ENCODE measurements at places on chromosomes 2 and 18.

DNA sequence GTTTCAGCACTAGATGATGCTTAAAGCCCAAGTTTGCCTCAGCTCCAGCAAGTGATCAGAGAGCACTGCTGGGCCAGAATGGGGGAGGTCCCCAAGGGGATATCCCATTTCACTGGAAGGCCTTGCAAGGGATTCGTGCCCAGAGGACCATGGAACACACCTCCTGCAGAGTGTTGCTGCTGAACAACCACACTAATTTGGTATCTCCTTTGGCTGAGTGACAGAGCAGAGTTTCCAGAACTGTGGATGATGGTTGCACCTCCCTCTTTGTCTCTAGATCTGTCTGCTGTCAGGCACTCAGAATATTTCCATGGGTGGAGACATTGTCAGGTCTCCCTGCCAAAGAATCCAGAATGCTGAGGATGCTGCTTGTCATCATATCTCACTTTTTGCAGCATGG is 484.8 kb upstream of the NETO1 start:
- DNase-seq = no peak

DNA sequence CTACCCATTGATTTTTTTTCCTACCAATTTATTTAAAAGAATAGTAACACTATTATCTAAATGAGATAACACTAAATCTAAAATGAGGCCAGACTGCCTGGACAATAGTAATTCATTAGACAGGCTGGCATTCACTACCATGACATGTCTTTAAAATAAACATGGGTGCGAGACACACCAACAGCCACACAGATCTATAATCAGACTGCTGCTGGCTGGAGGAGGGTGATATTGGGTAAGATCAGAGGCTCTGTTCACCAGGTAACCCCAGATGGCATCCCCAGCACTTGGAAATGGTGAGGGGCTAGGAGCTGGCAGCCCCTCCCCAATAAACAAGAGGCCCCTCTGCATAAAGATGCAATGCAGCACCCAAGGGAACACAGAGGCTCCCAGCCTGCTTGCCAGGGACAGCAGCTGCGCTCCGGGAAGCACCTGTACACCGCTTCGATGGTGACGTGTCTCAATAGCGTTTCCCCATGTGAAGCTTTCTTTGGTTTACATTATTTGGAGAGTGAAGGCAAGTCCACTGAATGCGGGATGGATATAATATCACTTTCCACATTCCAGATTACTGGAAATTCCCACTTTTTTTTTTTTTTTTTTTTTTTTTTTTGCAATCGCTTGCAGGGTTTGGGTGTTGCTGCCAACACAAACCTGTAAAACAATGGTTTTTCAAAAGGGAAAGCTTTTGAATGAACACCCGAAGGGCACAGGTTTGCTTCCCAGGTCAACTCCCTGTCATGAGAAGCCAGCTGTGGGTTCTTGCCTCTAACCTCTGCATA is 159.0 kb downstream of the ZNF516 start:
- no peak for DNase-seq

- DNase-seq = no peak
Observed at GRCh38 chr2:71610671-71611070, 157.3 kb downstream of the DYSF start.

GRCh38 chr2:117774716-117775115 is 39.8 kb upstream of the DDX18 start:
- DNase-seq = peak; percentile 26

- DNase-seq = no peak
Observed at GRCh38 chr18:79615586-79615985, 64.0 kb upstream of the CTDP1 start.

DNA sequence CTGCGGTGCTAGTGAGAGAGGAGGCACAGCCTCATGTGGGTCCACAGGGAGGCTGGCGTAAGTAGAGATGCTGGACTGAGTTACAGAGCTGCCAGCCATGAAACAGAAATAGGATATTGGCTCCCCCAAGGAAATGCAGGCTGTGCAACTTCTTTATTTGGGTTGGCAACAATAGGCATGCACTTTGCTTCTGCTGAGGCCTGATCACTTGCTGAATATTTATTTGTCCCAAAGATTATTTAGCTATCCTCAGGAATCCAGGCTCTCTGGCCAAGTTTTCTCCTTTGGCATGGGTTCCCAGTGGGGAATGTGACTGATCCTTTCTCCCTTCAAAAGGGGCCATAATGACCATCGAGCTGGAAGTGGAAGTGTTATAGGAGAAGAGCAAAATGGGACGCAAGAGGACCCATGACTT is 60.0 kb downstream of the MAPK4 start:
- DNase-seq = no peak

DNA sequence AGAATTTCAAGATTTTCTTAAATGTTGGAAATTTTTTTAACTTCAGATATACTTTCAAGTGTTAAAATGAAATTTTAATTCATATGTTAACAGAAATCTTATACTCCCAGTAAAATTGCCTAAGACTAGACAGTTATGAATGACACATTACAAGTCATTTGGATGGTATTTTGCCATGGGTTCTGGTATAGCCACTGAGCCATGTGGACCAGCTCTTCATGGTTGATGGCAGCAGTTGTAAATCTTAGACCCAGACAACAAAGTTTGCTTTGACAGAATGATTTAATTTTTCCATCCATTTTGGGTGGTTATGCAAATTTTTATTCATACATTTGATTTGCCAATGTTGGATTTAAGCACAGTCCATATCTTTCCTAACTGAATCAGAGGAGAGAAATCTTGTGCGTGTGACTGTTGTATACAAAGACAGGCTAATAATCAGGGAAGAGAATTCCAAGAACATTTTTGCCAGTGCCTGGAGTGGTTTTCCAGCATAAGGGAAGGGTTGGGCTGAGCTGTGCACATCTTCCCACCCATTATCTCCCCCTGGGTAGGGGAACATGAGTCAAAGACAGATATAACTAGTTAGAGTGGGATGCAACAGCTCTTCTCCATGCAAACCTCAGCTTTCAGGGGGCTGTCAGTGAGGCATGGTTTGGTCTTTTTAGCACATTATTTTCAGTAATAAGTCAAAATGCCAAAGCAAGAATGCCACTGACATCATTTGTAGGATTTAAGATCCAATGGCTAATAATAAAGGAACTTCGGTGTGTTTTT is 28.1 kb upstream of the INPP4A start:
- no peak for DNase-seq

DNA sequence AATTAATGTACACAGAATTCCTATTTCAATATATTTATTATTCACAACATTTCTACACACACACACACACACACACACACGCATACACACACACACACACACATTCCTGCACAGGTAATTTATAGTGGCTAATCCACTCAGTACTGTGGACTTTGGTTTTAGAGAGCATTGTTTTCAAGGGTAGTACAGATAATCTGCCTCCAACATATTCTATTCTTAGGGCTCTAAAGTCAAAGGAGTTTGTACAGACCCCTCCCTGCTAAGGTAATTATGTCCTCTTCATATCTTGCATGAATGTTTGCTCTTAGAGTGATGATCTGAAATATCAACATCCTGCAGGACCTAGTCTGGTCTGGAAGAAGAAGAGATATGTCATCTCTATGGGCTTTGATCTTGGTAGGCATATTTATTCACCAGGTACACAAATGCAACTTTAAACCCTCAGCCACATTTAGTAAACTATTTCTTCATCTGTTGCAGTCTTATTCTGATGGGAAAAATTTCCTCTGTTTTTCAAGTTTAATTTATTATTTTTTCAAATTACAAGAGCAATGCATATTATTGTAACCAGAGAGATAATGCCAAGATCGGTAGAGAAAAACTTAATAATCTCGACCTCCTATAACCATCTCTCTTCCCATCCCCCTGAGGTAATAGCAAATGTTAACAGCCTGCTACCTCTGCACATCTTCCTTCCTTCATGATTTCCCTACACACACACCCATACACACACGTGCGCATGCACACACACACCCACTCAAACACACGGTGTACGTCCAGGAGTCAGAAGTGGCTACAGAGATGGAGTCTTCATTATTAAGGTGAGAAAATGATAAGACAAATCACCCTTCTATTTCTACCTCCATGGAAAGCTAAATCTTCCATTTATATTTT is 18.3 kb upstream of the POLE4 start:
- no peak for DNase-seq

- DNase-seq = no peak
Observed at GRCh38 chr2:195330513-195330956, 326.5 kb upstream of the SLC39A10 start.

DNA sequence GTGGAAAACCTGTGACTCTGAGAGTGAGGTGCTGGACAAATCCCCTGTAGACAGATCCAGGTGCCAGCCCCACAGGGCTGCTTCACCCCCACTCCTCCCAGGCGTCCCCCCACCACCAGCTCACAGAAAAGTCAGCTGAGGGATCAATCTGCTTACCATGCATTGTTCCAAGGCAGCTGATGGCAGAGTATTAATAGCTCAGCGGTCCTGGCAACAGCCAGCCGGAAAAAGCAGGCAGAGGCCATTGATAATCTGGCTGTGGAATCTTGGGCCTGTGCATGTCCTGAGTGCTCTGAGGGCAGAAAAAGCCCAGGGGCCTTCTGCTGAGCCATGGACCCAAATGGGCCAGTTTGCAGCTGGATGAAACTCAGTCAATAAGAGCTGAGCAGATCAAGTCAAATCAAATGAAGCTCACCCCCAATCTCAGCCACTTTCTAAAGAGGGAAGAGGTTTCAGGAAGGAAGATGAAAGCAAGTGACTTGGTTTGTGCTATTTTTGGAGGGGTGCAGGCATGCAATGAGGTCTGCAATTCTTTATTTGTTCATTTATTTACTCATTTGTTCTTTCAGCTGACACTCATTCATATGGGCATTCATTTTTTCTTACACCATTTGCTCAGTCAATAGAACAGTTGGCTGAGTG is 63.4 kb downstream of the GYPC start:
- DNase-seq = no peak

DNA sequence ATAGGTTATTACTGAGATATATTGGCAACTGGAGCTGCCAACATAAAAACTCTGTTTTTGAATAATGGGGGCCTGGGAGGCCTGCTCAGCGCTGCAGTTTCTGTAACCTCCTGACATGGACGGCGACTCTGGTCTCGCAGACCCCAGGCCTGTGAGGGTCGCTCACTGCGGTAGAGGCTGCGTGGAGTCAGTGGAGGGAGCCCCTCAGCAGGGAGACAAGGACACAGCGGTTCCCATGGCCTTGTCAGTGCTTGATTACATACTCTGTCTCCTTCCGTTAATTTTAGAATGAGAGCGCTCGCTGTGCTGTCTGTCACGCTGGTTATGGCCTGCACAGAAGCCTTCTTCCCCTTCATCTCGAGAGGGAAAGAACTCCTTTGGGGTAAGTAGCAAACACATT is 858 bp downstream of the TPO start:
- no peak for DNase-seq

DNA sequence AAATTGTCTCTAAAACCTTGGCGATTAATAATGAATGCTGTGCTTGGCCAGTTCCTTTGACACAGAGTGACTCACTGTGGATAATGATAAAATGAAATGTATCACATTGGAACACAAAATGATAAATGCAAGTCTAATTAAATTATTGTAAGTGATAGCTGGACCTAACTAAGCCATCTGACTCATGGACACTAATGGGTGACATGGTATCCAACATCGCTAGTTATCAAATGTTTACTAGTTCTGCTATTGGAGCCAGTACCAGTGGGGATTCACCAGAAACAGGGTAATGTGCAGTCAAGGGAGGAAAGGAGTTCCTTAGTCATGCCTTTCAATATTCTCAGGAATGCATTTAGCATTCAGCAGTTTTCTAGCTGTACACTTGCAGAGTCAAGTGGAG is 736.3 kb upstream of the ACVR2A start:
- no peak for DNase-seq

GRCh38 chr2:134406736-134407135 is 152.9 kb downstream of the MGAT5 start:
- no peak for DNase-seq

GRCh38 chr2:233075966-233076339 is 15.8 kb downstream of the INPP5D start:
- no peak for DNase-seq

DNA sequence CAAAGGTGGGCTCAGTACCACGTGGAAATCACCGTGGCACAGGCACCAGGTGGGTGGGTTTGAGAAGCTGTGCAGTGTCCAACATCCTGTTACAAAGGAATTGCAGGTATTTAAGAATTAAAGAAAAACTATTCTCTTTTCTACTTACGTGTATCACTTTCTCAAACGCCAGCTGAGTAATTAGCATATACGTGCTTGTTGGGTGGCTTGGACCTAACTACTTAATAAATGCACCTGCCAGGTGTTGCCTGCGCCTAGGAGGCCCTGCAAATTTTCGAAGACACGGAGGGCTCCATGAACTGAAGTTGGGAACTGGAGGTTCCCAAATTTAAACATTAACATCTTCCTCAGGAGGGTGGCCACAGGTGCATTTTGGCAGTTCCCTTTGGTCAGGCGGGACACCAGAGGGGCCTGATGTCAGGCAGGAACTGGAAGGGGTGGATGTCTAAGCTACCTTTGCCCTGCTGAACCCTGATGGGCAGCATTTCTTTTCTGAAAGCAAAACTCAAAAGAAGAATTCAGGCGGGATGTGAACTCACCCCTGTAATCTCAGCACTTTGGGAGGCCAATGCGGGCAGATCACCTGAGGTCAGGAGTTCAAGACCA is 84.8 kb downstream of the HS6ST1 start:
- DNase-seq = no peak

GRCh38 chr18:61955644-61956043 is 62.8 kb upstream of the RNF152 start:
- DNase-seq = no peak

- DNase-seq = peak; percentile 81
Observed at GRCh38 chr2:111032721-111033429, 87.8 kb upstream of the BCL2L11 start.

Data from RWPE1 (cell line).